ENCODE measurements at places on chromosomes 4 and X.

GRCh38 chr4:41446391-41446790 is 91.6 kb upstream of the LIMCH1 start:
- DNase-seq: no peak

DNA sequence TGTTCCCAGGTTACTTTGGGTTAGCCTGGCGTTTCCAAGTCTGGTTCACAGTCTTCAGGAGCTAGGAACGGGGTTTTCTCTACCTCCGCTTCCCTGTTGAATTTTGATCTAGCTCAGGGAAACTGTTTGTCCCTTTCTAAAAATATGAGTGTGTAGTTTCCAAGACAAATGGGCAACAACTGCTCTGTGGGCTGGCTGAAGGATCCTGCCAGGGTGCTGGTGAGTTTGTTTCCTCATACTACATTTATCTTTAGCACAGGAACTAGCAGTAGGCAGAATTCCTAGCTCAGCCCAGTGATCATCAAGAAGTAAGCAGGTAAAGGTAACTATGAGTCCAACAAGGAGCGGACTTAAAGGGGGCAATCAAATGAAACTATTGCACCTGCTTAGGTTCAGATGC is 13.3 kb upstream of the FAM47E start:
- DNase-seq: no peak

DNA sequence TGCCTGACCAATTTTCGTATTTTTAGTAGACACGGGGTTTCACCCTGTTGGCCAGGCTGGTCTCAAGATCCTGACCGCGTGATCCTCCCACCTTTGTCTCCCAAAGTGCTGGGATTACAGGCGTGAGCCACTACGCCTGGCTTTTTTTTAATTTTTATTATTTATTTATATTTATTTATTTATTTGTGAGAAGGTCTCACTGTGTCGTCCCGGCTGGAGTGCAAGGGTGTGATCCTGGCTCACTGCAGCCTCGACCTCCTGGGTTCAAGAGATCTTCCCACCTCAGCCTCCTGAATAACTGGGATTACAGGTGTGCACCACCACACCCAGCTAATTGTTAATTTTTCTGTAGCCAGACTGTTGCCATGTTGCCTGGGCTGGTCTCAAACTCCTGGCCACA is 141.1 kb downstream of the CRLF2 start:
- no peak for DNase-seq

DNA sequence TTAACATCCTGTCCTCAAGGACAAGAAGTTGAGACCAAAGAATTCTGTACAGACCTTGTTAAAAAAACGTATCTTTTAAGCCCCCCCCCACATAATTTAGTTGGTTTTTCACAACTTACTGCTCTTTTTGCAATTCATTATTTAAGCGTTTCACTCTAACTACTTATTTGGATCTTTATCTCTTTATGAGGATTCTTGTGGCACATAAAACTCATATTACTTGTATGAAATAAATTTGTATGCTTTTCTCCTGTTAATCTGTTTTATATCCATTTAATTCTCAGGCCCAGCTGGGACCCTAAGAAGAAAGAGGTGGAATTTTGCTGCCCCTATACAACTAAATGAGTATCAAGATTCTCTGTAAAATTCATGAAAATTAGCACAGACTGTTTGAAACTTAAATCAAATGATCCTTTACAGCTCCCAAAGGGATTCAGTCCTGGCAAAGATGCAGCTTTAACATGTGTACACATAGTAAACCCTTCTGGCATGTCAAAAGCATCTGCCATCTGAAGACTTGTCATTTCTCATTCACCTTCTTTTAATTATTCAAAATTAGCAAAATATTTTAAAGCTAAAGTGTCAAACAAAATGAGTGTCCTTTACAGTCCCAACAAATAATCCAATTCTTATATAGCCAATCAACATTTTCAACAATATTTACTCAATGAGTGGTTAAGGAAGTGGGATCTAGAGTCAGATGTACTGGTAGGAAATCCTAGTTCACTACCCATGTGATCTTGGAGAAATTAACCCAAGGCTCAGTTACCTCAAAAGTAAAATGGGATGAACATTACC is 17.7 kb downstream of the ARAP2 start:
- DNase-seq: no peak

DNA sequence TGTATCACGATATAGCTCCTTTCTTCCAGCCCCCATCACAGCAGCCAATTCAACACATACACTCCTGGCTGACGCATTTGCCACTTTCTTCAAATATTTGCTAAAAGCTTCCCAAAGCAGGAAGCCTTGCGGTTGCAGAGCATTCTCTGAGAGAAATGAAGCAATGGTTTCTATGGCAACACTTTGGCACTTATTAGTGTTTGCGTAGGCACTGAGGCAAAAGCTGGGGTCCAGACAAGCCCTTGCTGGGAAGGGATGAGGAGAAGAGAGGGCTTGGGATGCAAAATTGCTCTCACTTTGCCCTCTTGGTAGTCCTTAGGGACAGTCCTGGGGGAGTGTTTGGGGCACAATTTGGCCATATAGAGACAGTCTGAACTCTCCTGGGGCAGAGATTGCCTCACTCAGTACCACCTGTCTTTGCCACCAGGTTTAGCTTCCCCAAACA is 55.0 kb upstream of the PAK3 start:
- peak; percentile 86 for DNase-seq

DNA sequence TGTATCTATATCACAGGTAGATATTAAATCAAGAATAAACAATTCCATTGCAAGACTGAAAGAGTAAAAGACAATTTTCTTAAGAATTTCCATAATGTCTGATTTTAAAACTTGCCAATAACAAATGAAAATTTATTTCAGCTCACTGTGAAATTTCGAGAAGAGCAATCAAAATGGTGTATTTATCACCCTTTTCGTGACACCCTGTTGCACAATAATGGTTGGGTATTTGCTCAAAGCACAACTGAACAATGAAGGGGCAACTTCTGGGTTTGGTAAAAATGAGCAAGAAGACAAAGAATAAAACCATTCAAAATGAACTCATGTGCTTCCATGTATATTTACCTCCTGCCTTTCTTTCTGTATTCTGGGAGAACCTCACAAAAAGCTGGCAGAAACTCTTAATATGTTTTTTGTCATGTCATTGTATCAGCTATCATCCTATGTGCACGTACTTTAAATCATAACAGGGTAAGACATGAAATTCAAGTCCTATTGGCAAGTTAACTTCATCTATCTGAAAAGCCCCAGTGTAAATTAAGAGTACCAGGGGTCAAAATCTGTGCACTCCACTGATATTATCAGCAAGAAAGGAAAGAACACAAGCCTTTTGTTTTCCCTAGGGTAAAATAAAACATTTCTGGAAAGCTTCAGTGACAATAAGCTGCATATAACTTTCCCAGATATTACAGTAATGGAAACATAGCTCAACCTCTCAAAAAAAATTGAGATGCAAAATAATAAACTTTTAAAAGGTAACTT is 126.9 kb upstream of the CBR4 start:
- no peak for DNase-seq

GRCh38 chr4:140284456-140284855 is 89.0 kb upstream of the SCOC start:
- no peak for DNase-seq

GRCh38 chrX:143945171-143945570 is 61.3 kb downstream of the UBE2NL start:
- no peak for DNase-seq
